ENCODE measurements at places on chromosomes 13 and 19.
A peak's percentile ranks its signal among the peaks of the same experiment; 100 is the strongest.

DNA sequence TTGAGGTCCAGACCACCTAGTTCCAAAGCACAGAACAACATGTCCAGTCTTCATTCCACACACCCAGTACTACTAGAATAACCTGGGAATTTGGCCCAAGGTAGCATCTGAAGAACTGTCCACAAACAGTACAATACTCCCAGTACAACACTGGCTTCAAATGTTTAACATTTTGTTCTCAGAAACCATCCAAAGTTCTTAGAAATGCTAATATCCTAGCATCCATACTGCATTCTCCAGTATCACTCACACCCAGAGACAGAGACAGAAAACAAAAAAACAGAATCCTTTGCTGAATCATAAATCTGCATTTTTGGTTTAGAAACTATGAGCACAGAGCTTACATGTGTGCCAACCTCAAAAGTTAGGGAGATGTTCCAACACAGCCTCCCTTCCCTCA, 490.8 kb downstream of the FOXO1 start:
- DNase-seq: no peak

- DNase-seq: no peak
Observed at GRCh38 chr19:46785980-46786235, 2.5 kb downstream of the SLC1A5 start.

GRCh38 chr13:23909606-23910005, 12.3 kb upstream of the C1QTNF9B start:
- no peak for DNase-seq

GRCh38 chr13:29937841-29938240, 87.4 kb upstream of the UBL3 start:
- peak; percentile 68 for DNase-seq

DNA sequence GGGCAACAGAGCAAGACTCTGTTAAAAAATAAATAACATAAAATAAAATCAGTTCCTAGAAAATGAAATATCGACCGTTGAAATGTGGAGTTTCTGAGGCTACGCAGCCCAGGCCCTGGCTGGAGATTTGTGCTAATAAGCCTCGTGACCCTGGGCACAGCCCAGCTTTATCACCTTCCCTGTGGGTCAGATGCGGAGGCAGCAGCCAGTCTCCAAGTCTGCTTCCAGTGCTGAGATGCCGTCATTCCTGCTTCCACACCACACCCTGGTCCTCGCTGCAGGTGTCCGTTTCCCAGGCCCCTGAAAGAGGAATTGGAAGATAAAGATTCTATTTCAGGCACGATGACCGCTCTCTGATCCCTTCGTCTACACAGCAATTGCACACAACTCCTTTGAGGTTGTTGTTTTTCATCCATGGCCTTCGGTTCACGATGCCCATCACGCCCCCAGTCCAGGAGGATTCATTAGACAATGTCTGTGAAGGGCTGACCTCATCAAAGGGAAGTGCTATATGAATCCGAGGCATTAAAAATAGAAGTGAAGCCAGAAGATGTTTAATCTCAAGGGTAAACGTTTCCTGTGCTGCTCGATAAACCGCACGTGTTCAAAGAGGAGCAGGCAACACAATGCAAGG, 48.3 kb upstream of the ATP11A start:
- no peak for DNase-seq

DNA sequence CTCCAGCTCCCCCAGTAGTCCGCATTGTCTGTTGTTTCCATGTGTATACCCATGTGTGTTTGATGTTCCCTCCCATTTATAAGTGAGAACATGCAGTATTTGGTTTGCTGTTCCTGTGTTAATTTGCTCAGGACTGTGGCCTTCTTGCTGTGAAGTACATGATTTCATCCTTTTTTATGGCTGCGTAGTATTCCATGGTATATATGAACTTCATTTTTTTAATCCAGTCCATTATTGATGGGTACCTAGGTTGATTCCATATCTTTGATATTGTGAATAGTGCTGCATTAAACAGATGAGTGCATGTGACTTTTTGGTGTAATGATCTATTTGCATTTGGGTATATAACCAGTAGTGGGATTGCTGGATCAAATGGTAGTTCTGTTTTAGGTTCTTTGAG, 175.2 kb downstream of the PDS5B start:
- no peak for DNase-seq

DNA sequence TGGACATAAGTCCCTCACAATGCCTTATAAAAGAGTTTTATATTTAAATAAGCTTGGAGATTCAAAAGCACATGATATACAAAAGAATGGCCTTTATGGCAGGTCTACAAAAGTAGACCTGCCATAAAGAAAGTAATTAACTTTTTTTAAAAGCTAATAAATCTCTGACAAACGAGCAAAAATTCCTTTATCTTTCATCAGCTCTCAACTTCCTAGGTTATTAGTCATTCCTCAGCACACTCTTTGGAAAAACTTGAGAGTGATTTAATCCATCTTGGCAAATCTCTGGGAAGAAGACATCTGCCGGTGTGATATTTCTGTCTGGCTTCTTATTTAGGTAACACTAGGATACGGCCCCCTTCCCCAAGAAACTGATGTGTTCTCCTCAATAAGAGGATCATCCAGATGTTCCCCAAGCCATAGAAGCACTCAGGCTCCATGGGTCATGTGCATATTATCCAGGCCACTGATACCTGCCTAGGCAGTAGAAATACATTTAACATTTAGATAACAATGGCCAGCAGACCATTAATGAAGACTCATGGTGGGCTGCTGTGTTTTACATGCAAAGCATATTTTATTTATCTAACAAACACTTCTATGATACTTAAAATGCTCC, 372.7 kb downstream of the LIG4 start:
- no peak for DNase-seq

GRCh38 chr19:39413272-39413910, 922 bp downstream of the PLEKHG2 start:
- DNase-seq: peak; percentile 41

GRCh38 chr13:27644302-27644701, 22.6 kb downstream of the POLR1D start:
- no peak for DNase-seq

GRCh38 chr13:21234526-21234925, 58.1 kb downstream of the MRPL57 start:
- no peak for DNase-seq

DNA sequence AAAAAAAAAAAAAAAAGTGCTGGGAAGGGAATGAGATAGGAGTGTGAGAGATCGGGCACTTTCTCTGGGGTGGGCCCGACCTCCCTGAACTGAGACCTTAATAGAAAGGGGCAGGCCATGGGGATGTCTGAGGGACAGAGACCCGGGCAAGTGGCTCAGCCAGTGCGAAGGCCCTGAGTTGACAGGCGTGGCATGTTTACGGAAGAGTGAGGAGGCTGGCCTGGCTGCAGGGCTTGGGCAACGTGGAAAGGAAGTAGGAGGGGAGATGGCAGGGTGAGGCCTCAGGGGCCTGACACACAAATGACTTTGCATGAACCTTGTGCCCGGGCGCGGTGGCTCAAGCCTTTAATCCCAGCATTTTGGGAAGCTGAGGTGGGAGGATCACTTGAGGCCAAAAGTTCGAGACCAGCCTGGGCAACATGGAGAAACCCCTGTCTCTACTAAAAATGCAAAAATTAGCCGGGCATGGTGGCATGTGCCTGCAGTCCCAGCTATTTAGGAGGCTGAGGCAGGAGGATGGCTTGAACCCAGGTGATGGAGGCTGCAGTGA, 13.9 kb downstream of the FCHO1 start:
- no peak for DNase-seq

- no peak for DNase-seq
Observed at GRCh38 chr13:67036699-67037457, 193.3 kb downstream of the PCDH9 start.

GRCh38 chr13:32001154-32001768, 30.3 kb upstream of the FRY start:
- DNase-seq: peak; percentile 17

GRCh38 chr19:16588824-16589577, 16.8 kb upstream of the SLC35E1 start:
- DNase-seq: no peak

- no peak for DNase-seq
Observed at GRCh38 chr13:65034266-65034665, 2195.9 kb downstream of the PCDH9 start.

- DNase-seq: no peak
Observed at GRCh38 chr13:102045731-102046130, 356.1 kb downstream of the FGF14 start.

DNA sequence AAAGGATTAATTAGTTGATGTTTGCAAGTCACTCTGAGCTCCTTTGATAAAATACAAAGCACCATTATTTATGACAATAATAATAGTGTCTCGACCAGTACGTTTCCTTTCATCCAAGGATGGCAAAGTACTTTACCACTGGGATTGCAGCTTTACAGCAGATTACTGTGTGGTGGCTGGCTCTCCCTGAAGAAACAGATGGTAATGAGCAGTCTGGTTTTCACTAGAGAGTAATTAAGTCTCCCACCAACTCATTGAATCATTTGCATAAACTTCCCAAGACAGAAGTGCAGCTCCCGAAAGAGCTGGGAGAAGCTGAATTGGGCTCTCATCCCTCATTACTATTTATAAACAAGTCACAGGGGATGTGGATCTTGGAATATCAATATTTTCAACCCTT, 48.7 kb downstream of the KLF5 start:
- no peak for DNase-seq

DNA sequence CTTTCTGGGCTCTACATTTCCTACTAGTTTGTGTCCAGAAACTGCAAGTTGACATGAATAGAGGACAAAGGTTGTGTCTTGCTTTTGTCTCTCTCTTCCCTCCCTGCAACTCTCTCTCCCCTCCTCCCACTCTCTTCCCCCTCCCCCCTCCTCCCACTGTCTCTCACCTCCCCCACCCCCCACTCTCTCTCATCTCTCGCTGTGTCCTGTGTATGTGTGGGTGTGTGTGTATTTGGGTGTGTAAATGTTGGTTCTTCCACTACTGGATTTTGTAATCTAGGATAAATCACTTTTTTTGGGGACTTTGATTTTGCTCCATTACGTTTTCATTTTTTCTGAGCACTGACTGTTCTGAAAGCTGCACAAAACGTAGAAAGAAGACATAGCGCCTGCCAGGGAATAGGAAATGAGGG, 48.4 kb downstream of the AKAP11 start:
- no peak for DNase-seq

DNA sequence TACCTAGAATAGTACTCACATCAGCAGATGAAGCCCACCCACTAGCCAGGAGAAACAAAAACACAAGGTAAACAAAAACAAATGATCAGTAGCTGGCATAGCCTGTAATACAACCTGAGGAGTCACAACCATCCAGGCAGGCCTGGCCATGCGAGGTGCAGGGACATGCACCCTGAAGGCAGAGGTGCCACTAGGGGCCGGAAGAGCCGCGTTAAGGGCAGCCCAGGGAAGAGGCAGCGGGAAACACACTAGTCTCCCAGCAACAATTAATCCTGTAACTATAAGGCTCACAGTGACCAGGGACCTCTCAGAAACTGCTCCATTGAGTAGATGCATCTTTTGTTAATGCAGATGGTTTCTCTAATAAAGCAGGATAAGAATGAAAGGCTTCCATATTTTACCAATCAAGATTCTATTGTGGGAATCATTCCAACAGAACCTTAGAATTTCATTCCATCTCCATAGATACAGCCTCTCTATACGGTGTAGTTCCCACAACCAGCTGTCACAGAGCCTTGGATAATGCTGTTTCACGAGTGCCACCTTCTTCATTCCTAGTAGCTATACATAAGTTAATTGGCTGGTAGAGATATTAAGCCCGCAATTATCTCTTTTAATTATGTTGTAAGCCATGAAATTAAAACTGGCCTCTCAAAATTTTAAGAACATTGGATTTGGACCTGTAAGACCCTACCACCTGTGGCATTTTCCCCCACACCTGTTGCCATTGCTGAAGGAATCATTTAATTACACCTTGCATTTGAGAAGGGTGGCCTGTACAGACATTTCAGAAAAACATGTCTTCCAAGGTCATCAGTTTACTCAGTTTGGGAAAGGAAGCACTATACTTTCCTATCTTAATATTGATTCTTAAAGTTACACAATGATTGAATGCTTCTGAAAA, 28.7 kb downstream of the ANKRD10 start:
- no peak for DNase-seq

DNA sequence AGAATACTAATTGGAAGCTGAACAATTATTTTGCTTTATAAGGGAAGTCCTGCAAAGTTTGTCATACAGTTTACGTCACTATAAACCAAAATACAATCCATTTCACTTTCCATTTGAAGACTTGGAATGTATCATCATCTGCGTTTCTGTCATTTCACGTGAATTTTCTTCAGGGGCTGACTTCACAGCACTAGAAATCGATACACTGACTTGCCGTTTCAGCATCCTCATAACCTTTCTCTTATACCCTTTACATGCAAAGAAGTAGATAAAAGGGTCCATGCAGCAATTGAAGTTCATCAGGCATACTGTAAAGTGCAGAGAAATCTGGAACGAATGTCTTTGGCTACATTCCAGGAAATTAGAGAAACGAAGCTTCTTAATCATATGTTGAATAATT, 12.2 kb downstream of the GPR183 start:
- no peak for DNase-seq

- DNase-seq: no peak
Observed at GRCh38 chr13:39486758-39487157, 116.2 kb downstream of the LHFPL6 start.

- peak; percentile 31 for DNase-seq
Observed at GRCh38 chr13:50130123-50130946, 115.1 kb downstream of the KCNRG start.

- DNase-seq: no peak
Observed at GRCh38 chr13:98222081-98222554, 45.0 kb upstream of the RNF113B start.

- DNase-seq: no peak
Observed at GRCh38 chr19:27775395-27775794, 1437.6 kb downstream of the UQCRFS1 start.

GRCh38 chr13:97615266-97615665, 181.3 kb downstream of the RAP2A start:
- no peak for DNase-seq

DNA sequence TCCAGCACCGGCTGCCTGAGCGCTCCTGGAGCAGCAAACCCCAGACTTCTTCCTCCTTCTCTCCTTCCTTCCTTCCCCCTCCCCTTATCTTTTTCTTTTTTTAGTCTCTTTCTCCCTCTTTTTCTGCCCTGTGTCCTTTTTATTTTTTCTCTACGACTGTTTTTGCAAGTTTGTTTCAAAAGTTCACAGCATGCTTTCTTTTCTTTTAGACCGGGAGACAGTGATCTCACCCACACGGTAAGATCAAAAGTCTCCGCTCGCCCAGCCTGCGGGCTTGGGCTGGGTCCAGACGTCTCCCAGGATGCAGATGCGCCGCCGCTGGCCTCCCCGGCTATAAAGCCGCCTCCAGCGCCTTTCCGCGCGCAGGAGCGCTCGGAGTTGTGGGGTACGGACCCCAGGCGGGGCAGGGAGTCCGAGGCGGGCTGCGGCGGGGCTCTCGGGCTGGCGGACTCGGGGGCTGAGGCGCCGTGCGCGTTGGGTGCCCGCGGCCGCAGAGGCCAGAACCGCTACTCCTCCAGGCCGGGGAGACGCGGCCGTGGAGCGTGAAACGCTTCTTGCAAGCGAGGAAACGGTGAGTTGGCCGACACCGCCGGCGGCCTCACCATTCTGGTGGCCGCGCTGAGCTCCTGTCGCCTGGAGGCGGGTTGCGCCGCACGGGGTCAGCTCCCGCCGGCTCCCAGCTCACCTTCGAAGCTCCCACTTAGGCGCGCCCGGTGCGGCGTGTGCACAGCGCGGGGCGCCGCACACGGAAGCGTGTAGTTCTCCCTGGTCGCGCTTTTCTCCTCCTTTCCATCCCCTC, 2.0 kb upstream of the TSHZ3 start:
- no peak for DNase-seq

GRCh38 chr13:40096357-40096901, 441.0 kb downstream of the COG6 start:
- peak; percentile 59 for DNase-seq

Measured in activated CD4-positive, alpha-beta memory T cell treated with anti-CD3 and anti-CD28 coated beads, Interleukin-2, amount 10 ng/mL, durations not matched to agents 7 days and 5 days (primary cell).